ENCODE measurements at places on chromosomes 16 and 17. TPM values are rescaled to one million over a fixed set of nuclear protein-coding genes. Genes with fewer than 3 reads are reported as not detected.

GRCh38 chr16:57343221-57343620, 15.4 kb upstream of the CCL22 start:
- H3K27me3 ChIP-seq = no peaks in the 10 kb centered on the region
- H3K36me3 ChIP-seq = no peaks in the 10 kb centered on the region

DNA sequence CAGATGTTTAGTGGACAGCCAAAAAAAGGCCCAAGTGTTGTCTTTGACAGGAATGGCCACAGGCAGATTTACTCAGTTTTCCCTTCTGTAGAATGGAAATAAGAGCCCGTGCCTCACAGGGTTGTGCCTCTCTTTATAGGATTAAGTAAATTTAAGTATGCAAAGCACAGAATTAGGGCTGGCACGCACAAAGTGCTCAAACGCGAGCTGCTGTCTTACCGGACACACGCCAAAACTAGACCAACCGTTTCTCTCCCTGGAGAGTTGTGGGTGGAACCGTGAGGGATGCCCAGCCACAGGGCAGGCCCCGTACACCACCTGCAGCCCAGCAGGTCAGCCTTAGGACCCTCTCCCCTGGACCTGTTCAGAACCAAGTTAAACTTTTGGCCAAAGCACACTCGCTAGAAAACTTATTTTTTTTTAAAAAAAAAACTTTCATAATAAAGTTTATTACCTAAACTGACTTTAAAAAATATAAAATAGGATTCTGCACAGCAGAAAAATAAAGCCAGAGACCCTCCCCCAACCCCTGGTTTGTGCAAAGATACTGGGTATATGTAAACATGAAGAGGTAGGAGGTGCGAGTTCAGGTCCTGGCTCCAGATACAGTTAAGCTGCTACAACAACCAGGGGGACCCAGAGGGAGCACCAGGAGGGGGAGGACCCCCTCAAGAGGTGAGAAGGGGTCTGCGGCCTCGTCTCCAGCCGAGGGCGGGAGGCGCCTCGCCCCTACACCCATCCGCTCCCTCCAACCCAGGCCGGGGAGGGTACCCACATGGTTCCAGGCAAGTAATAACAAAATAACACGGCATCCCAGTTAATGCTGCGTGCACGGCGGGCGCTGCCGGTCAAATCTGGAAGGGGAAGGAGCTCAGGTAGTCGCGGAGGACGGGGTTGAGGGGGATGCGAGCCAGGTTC, 1.8 kb downstream of the SOCS1 start:
- DNase-seq = no peak
- H3K27me3 ChIP-seq = no peaks in the 10 kb centered on the region
- H3K36me3 ChIP-seq = peaks cover 8% of the 10 kb centered on the region
- H3K4me1 ChIP-seq = peaks cover 52% of the 10 kb centered on the region
- H3K27ac ChIP-seq = peak overlapping the region; percentile 97

- H3K27me3 ChIP-seq = no peaks in the 10 kb centered on the region
- H3K4me1 ChIP-seq = no peaks in the 10 kb centered on the region
- no peak overlapping the region for H3K4me3 ChIP-seq
Observed at GRCh38 chr16:12871784-12872183, 29.6 kb upstream of the SHISA9 start.

DNA sequence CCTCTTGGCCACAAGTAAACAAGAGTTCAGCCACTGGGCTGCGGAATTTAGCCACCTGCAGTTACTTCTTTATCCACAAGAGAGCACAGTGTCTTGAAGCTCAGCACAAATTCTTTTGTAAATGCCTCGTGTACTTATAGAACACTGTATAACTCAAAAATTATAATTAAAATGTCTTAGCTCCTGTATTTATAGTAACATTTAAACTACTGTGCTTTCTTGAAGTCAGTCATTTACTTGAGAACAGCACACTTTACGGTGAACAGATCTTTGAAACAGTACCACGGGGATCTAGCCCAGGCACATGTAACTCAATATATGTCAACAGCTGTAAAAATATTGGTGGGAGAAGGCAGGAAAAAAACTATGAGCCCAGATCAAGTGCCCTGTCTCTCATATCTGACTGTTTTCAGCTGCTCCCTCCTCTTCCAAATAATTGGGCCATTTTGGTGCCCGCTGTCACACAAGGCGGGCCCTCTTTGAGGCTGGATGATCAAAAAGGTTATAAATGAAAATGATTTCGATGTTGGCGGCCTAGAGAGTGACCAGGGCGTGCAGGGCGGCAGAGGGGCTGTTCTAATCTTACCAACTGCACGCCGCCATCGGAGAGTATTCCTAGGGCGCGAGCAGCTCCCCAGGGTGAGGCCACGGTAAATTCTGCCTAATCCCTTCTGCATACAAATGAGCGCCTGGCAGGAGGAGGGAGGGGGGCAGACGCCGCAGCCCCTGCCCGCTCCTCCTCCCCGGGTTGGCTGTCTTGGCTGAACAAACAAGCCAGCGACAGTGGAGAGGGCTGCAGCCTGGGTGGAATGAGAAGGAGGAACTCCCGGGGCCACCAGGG, 183.2 kb downstream of the C16orf78 start:
- H3K4me1 ChIP-seq = no peaks in the 10 kb centered on the region
- DNase-seq = no peak
- H3K36me3 ChIP-seq = no peaks in the 10 kb centered on the region
- no peaks in the 10 kb centered on the region for H3K27me3 ChIP-seq

- no peak for DNase-seq
- no peaks in the 10 kb centered on the region for H3K27me3 ChIP-seq
- peak overlapping the region; percentile 1 for H3K4me3 ChIP-seq
- peaks cover 38% of the 10 kb centered on the region for H3K4me1 ChIP-seq
Observed at GRCh38 chr17:45320349-45320930, 3.6 kb upstream of the MAP3K14 start.

DNA sequence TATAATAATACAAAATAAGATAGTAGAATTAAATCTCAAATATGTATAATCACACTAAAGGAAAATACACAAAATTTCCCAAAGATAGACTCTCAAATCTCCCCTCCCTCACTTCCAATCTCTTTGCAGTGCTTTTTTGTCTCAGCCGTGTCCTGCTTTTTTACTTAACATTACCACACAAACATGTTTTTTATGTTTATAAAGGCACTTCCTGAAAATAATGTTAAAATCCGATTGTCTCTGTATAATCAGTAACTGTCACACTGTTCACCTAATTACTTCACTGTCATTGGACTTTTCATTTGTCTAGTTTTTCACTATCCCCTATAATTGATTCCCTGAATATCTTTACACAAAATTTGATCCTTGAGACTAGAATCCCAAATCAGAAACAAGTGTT, 38.2 kb upstream of the ALDH3A2 start:
- H3K27me3 ChIP-seq = no peaks in the 10 kb centered on the region
- no peak overlapping the region for H3K27ac ChIP-seq
- no peaks in the 10 kb centered on the region for H3K36me3 ChIP-seq
- no peak overlapping the region for H3K4me3 ChIP-seq
- DNase-seq = no peak

DNA sequence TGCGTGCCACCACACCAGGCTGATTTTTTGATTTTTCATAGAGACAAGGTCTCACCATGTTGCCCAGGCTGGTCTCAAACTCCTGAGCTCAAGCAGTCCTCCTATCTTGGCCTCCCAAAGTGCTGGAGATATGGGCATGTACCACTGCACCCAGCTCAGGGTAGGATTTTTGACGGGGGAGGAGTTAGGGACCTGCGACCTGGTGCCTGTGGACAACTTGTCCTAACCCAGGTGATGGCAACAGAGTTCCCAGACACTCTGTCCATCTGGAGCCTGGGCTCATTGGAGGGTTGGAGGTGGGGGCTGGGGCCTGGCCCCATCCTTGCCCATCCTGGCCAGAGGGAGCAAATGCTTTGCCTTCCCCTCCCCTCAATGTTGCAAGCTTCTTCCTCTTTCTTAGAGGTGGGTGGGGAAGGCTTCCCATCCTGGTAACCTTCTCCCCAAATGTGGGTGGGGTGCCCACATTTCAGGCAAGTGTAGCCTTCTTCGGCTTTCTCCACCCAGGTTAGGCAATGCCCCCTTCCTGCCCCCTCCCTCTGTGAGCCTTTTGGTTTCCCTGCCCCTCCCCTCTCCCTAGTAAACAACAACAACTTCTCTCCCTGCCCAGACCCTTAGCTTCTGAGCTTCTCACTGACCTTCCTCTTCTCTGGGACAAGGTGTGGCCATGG, 24.9 kb downstream of the RARA start:
- peak overlapping the region; percentile 37 for H3K27ac ChIP-seq
- DNase-seq = no peak

GRCh38 chr16:14501331-14502255, 128.5 kb downstream of the PARN start:
- DNase-seq = no peak
- H3K4me3 ChIP-seq = no peak overlapping the region
- H3K4me1 ChIP-seq = no peaks in the 10 kb centered on the region
- no peaks in the 10 kb centered on the region for H3K36me3 ChIP-seq

DNA sequence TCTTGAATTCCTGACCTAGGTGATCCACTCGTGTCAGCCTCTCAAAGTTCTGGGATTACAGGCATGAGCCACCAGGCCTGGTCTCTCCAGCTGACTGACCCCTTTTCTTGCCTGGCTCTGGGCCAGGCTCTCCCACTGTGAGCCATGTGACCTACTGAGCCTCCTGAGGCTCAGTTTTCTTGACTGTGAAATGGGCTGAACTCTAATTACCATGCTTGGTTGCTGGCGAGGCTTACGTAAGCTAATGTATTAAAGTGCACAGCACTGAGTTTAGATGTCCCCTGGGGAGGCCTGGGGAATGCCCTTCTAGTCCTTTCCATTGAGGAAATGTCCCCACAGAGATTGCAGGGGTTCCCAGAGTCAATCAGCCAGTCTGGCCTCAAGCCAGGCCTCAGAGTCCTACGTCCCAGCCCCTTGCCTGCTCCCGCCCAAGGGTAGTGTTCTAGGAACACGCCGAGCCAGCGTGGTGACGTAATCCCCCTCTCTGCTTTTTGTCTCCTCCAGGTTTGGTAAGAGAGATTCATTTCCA, 45.8 kb upstream of the LGALS9 start:
- no peaks in the 10 kb centered on the region for H3K36me3 ChIP-seq
- no peaks in the 10 kb centered on the region for H3K27me3 ChIP-seq
- H3K4me1 ChIP-seq = no peaks in the 10 kb centered on the region
- DNase-seq = no peak
- H3K4me3 ChIP-seq = no peak overlapping the region

DNA sequence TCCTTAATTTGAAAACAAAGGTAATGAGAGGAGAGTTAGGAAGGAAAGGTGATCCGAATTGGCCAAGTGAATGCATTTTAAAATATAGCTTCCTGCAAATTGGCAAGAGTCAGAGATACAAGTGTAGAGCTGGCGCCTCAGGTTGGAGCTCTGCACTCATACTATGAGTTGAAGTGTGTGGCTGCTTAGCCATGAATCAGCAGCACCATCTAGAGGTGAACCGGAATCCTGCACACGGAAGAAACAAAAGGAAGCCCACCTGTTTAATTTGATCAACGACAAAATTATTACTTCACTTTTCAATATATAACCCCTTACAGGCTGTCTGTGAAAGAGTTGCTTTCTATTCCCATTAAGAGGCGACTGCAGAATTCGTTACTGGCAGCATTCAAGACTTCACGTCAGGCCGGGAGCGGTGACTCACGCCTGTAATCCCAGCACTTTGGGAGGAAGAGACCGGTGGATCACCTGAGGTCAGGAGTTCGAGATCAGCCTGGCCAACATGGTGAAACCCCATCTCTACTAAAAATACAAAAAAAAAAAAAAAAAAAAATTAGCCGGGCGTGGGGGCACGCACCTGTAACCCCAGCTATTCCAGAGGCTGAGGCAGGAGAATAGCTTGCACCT, 1253.7 kb upstream of the CDH8 start:
- H3K4me1 ChIP-seq = no peaks in the 10 kb centered on the region
- H3K27ac ChIP-seq = no peak overlapping the region
- no peaks in the 10 kb centered on the region for H3K36me3 ChIP-seq
- DNase-seq = no peak

DNA sequence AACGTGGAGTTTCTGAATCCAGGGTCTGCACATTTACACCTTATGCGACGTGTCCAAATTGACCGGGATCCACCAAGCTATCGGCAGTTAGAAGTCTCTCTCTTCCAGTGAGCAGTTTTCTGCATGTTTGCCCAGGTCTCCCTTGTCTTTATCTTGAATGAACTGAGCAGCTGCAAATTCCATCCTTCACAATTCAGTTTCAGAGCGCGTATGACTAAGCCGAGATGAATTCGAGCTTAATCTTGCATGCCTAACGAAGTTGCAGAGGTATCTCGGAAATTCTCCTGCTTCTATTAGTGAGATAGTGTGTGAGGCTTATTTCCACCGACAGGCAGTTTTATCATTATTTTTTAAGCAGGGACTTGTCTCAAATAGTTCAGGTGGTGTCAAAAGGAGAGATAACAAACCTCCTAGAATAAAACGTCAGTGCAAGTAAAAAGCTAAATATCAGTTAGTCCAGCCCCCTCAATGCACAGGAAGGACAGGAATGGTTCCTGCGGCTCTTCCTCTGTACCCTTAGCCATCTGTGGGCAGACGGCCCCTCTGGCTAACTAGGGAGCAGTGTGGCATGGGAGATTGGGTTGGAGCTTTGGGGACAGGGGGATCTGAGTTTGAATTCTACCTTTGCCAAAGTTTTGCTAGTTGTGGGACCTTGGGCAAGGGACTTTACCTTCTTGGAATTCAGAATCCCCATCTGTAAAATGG, 93.0 kb upstream of the GPR139 start:
- no peaks in the 10 kb centered on the region for H3K27me3 ChIP-seq
- H3K4me1 ChIP-seq = no peaks in the 10 kb centered on the region
- no peak for DNase-seq
- no peaks in the 10 kb centered on the region for H3K36me3 ChIP-seq
- H3K4me3 ChIP-seq = no peak overlapping the region

- H3K27me3 ChIP-seq = no peaks in the 10 kb centered on the region
- H3K4me3 ChIP-seq = no peak overlapping the region
- no peak for DNase-seq
- H3K36me3 ChIP-seq = no peaks in the 10 kb centered on the region
- H3K4me1 ChIP-seq = no peaks in the 10 kb centered on the region
Observed at GRCh38 chr16:22216191-22216831, 10.2 kb downstream of the EEF2K start.

DNA sequence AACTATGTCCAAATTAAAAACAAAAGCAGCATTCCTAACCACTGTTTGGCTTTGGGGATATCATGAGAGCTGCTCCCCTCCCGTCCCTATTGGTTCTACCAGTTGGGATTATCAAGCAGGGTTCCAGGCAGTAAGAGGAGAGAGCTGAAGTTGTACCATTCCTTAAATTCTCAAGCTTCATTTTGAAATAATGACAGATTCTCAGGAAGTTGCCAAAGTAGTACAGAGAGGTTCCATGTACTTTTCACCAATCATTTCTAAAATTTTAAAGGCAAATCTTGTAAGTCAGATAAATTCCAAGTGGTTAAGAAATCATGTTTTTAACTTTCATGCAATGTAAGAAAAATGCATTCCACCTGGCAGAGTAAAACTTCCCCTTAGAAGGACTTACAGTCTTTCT, 36.9 kb downstream of the TEX2 start:
- no peaks in the 10 kb centered on the region for H3K4me1 ChIP-seq
- no peak overlapping the region for H3K27ac ChIP-seq
- DNase-seq = no peak
- no peaks in the 10 kb centered on the region for H3K27me3 ChIP-seq
- no peak overlapping the region for H3K4me3 ChIP-seq

TEX19 gene
- total RNA-seq = not detected

ZNF768 gene
- 8.5 TPM for total RNA-seq

ABCC11 gene
- not detected for total RNA-seq

ARHGAP23 gene
- total RNA-seq = not detected

CDK3 gene
- 9.9 TPM for total RNA-seq

ODF4 gene
- total RNA-seq = not detected

FTSJ3 gene
- total RNA-seq = 57.2 TPM
